ENCODE measurements at places on chromosomes 1 and 21. TPM values are rescaled to one million over a fixed set of nuclear protein-coding genes. Genes with fewer than 3 reads are reported as not detected.

DNA sequence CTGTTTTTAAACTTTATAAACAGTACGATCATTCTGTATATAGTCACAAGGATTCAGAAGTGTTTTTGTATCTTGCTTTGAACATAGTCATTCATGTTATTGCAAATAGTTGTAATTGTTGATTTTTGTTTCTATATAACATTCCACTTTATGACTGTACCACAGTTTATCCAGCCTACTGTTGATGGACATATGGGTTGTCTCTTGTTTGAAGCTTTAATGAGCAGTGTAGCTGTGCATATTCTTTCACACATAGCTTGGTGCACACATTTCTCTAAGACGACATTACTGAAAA, 6.1 kb downstream of the CD101 start:
- no peak for DNase-seq
- no peak overlapping the region for H3K4me3 ChIP-seq
- peaks cover 2% of the 10 kb centered on the region for H3K4me1 ChIP-seq
- no peak overlapping the region for H3K27ac ChIP-seq
- H3K36me3 ChIP-seq, result no peaks in the 10 kb centered on the region
- H3K27me3 ChIP-seq, result no peaks in the 10 kb centered on the region

DNA sequence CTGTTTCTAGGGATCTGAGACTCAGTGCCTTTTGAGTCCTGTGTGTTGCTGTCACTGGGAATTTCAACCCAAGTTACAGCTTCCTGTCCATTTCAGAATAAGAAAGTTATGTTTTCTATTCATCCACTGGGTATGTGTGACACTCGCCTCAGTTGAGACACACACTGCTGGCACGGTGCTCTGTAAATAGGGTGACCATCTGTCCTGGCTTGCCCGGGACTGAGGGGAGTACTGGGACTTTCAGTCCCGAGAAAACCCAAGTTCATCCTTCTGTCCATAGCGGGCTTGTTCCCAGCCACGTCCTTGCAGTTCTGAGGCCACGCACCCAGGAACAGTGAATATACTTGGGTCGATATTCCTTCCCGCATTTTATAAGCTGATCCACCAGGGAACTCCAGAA, 56.3 kb upstream of the DISP3 start:
- DNase-seq, result no peak
- H3K4me3 ChIP-seq, result no peak overlapping the region
- no peaks in the 10 kb centered on the region for H3K4me1 ChIP-seq
- peaks cover 34% of the 10 kb centered on the region for H3K27me3 ChIP-seq
- H3K36me3 ChIP-seq, result no peaks in the 10 kb centered on the region

DNA sequence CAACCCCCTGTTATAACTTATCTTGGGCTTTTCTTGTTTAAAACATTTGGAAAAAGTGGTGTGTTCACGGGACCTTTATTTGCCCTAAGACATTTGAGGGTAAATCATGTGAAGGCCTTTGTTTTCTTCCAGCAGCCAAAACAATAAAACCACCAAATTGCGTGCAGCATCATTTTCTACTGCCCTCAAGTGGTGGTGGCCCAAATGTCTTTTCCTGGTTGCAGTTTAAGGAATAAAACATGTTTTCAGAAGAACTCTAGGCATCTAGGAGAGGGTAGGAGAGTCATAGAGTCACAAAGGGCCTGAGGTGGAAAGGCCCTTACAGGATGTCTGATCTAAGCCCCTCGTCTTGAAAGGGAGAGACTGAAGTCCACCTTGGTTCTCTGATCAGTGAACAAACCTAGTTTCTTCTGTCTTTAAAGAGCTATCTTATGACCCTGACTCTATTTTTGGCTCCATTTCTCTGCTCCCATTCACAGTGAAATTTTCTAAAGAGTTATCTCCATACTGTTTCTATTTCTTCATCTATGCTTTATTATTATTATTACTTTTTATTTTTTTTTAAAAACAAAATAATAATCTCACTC, 16.0 kb upstream of the EPS15 start:
- peak; percentile 81 for DNase-seq
- no peak overlapping the region for H3K27ac ChIP-seq
- H3K4me3 ChIP-seq, result no peak overlapping the region
- H3K4me1 ChIP-seq, result peaks cover 16% of the 10 kb centered on the region

- H3K4me1 ChIP-seq, result no peaks in the 10 kb centered on the region
- no peaks in the 10 kb centered on the region for H3K36me3 ChIP-seq
- no peak for DNase-seq
- H3K27ac ChIP-seq, result no peak overlapping the region
These were observed 13.1 kb downstream of the SDC3 start for GRCh38 chr1:30895382-30895943.

- no peaks in the 10 kb centered on the region for H3K27me3 ChIP-seq
- H3K4me1 ChIP-seq, result peaks cover 21% of the 10 kb centered on the region
- no peak overlapping the region for H3K4me3 ChIP-seq
- H3K27ac ChIP-seq, result no peak overlapping the region
These were observed 57.4 kb downstream of the NAV1 start for GRCh38 chr1:201596101-201596868.

GRCh38 chr1:7293702-7294629, 477.1 kb upstream of the VAMP3 start:
- H3K4me3 ChIP-seq, result no peak overlapping the region
- H3K4me1 ChIP-seq, result peaks cover 5% of the 10 kb centered on the region
- H3K27me3 ChIP-seq, result peaks cover 21% of the 10 kb centered on the region
- no peak for DNase-seq
- no peak overlapping the region for H3K27ac ChIP-seq

DNA sequence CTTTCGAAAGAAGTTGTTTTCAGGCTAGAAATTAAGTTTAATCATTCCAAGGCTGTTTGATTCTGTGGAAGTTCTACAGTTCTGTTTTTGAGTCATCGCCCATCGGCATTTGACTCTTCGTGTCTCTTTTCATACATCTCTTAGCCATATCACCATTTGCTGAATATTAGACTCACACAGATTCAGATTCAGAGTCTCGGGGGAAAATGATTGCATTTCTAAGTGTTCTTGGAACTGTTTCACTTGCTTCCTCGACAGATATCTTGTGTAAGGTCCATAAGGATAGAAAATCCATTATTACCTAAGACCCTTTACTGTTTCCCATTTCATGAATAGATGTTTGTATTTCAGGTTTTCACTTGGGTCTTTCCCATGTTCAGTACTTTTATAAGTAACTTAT, 237.0 kb upstream of the SGIP1 start:
- H3K4me3 ChIP-seq, result no peak overlapping the region
- no peak overlapping the region for H3K27ac ChIP-seq
- no peak for DNase-seq
- H3K27me3 ChIP-seq, result no peaks in the 10 kb centered on the region

DNA sequence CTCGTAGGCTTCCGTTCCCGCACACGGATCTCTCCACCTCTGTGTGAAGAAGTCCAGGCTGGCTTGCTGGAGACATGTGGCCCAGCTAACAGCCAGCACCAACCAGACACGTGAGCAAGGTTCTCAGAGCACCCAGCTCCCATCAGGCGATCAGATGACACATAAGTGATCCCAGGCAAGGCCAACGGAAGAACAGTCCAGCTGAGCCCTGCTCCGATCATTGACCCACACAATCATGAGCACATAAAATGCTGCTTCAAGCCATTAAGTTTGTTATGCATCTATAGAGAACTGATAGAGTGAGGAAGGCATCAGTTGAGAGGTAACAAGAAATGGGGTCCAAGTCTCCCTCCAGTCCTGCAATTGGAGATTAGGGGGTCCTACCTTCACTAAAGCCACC, 15.4 kb downstream of the C1orf198 start:
- H3K4me3 ChIP-seq, result no peak overlapping the region
- H3K4me1 ChIP-seq, result peaks cover 24% of the 10 kb centered on the region
- no peak for DNase-seq
- H3K27me3 ChIP-seq, result no peaks in the 10 kb centered on the region
- peaks cover 31% of the 10 kb centered on the region for H3K36me3 ChIP-seq

DNA sequence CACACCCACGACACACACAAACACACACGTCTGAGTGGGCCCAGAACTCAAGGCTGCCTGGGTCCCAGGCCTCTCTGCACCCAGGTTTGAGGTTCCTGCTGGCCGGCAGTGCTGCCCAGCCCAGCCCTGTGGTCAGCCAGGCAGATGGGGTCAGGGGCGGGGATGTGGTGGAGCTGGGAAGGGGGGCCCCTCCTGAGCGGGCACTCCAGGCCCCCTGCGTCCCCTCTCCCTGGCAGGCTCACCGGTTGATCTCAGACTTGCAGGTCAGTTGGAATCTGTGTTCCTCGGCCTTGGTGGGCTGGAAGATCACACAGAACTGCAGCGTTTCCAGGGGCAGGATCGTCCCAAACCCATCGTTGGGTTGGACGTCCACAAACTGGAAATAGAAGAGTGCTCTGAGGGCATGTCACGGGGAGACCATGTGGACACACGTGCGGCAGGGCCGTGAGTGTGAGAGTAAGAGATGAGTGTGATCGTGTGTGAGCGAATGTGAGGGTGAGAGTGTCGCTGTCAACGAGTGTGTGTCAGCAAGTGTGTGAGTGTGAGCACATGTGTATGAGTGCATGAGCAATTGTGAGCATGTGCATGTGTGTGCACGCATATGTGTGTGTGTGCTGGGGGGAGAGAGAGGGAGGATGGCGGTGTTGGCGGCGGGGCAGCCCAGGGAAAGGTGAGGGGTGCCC, 19.7 kb upstream of the TMEM52 start:
- H3K4me3 ChIP-seq, result no peak overlapping the region
- H3K27ac ChIP-seq, result no peak overlapping the region
- H3K4me1 ChIP-seq, result peaks cover 2% of the 10 kb centered on the region
- no peaks in the 10 kb centered on the region for H3K36me3 ChIP-seq
- DNase-seq, result no peak

DNA sequence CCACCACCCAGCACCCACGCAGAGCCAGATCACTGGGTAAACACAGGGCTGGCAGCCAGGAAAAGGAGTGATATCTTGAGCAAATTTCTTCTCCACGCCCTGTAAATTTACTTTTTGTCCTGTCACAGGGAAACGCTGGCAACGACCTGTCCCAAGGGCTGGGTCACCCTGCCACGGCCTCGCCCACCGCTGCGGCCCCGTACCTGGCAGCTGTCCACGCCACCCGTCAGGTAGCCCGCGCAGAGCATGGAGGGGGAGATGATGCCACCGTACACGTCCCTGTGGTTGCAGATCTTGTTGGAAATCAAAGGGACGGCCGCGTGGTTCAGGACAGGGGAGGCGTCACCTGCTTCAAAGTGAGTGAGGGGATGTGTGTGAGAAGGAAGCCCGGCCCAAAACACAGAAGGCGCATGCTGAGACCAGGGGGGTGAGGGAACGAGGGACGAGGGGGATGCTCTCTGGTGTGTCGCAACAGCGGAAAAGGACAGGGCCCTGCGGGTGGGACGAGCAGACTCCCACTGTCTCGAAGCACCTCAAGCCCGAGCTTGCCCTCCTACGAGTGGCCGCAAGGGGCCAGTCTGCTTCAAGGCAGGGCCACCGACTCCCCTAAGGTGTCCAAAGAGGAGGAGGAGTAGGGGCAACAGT, 10.1 kb upstream of the TFF1 start:
- peaks cover 14% of the 10 kb centered on the region for H3K4me1 ChIP-seq
- peak; percentile 31 for DNase-seq
- H3K36me3 ChIP-seq, result no peaks in the 10 kb centered on the region
- no peak overlapping the region for H3K4me3 ChIP-seq

- DNase-seq, result no peak
- no peaks in the 10 kb centered on the region for H3K27me3 ChIP-seq
- no peaks in the 10 kb centered on the region for H3K36me3 ChIP-seq
- no peaks in the 10 kb centered on the region for H3K4me1 ChIP-seq
- H3K4me3 ChIP-seq, result no peak overlapping the region
These were observed 168.0 kb upstream of the DAB1 start for GRCh38 chr1:57591842-57592241.

GRCh38 chr21:39726133-39726532, 18.9 kb upstream of the IGSF5 start:
- DNase-seq, result peak; percentile 19
- no peaks in the 10 kb centered on the region for H3K27me3 ChIP-seq
- no peaks in the 10 kb centered on the region for H3K36me3 ChIP-seq
- H3K4me3 ChIP-seq, result no peak overlapping the region
- no peaks in the 10 kb centered on the region for H3K4me1 ChIP-seq

DNA sequence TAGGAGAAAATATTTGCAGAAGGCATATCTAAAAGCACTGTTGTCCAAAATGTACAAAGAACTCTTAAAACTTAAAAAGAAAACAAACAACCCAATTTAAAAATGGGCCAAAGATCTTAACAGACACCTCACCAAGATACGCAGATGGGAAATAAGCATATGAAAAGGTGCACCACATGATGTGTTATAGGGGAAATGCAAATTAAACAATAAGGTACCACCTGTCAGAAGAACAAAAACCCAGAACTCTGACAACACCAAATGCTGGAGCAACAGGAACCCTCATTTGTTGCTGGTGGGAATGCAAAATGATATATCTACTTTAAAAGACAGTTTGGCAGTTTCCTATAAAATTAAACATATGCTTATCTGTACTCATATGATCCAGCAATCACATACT, 18.1 kb downstream of the SLC2A5 start:
- H3K36me3 ChIP-seq, result no peaks in the 10 kb centered on the region
- H3K4me3 ChIP-seq, result no peak overlapping the region
- DNase-seq, result no peak
- H3K27me3 ChIP-seq, result no peaks in the 10 kb centered on the region
- no peak overlapping the region for H3K27ac ChIP-seq

DNA sequence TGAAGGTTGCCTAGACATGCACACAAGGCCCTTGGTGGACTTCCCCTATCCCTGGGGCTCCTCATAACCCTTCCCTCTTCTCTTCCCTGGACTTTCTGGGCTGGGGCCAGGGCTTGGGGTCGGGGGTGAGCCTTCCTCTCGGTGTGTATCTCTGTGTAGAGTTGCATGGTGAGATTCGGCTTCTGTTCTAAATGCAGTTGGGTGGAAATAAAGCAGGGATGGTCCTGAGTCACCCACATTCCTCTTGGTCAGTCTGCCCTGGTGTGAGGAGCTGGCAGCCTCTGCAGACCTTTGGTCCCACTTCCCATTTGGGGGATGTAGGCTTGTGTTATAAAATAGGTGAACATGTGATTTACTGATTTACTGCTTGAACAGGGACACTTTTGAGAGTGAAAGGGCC, 38.0 kb downstream of the ADARB1 start:
- DNase-seq, result no peak
- H3K36me3 ChIP-seq, result no peaks in the 10 kb centered on the region
- H3K27ac ChIP-seq, result no peak overlapping the region
- no peaks in the 10 kb centered on the region for H3K4me1 ChIP-seq
- H3K4me3 ChIP-seq, result no peak overlapping the region
- no peaks in the 10 kb centered on the region for H3K27me3 ChIP-seq

GRCh38 chr1:224615861-224616755, at the start of gene CNIH3:
Gene CNIH3 (plus strand): TSS chr1:224616317. CDS start chr1:224617175, 858 bp downstream.
- no peak within 1 kb of the TSS for H3K27ac ChIP-seq
- DNase-seq, result peak; percentile 75
- peaks cover 16% of the 10 kb centered on the region for H3K4me1 ChIP-seq
- no peaks in the 10 kb centered on the region for H3K36me3 ChIP-seq
- H3K4me3 ChIP-seq, result peak within 1 kb of the TSS; percentile 80

DNA sequence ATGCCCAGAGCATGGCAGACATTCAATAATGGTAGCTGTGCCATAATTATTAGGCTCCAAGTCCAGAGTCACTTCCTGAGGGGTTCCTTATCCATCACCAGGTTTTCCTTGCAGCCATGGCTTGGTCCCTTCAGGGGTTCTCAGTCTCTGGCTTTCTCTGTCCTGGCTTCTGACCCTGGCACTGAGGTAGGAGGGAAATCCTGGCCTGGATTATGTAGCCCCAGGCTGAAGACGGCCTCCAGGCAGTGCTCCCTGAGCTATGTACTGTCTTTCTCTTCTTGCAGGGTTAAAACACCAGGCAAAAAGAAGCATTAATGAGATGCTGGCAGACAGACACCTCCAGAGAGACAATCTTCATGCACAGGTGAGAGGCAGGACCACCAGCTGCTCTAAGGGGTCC, 9.5 kb upstream of the PADI3 start:
- peaks cover 10% of the 10 kb centered on the region for H3K4me1 ChIP-seq
- no peak overlapping the region for H3K4me3 ChIP-seq
- H3K36me3 ChIP-seq, result no peaks in the 10 kb centered on the region
- no peak overlapping the region for H3K27ac ChIP-seq

The CLDN8 gene
- 0.46 TPM for total RNA-seq

The CD84 gene
- not detected for total RNA-seq

The CD164L2 gene
- total RNA-seq, result 0.40 TPM

The CDK18 gene
- 16.4 TPM for total RNA-seq

The CELA2A gene
- total RNA-seq, result not detected

The C1orf105 gene
- not detected for total RNA-seq
